Naive thymus-derived CD4-positive, alpha-beta T cell (primary cell): ENCODE measurements at places on chromosomes 3 and 15. TPM values are rescaled to one million over a fixed set of nuclear protein-coding genes. Genes with fewer than 3 reads are reported as not detected.

UBR1 gene
- 18.8 TPM for polyA plus RNA-seq

SYNPR gene
- polyA plus RNA-seq, result not detected

FYCO1 gene
- polyA plus RNA-seq, result 6.5 TPM

CCDC12 gene
- 88.2 TPM for polyA plus RNA-seq

EOMES gene
- polyA plus RNA-seq, result 1.9 TPM

DNA sequence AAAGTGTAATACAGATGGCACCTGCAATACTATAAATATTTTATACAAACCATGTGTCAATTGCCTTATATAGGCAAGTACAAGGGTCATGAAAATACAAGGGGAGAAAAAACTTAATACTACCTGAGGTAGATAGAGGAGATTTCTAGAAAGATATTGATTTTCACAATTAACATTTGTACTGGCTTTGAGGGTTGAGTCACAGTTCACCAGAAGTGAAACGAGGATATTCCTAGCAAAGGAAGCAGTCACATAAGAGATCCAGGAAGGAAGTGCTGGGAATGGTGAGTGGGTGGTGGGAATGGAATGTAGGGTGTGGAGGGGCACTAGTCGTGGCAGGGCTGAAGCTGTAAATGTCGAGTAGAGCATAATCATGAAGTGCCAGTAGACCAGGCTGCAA lies 108.7 kb downstream of the P2RY1 start:
- H3K27ac ChIP-seq, result no peak overlapping the region
- H3K27me3 ChIP-seq, result no peaks in the 10 kb centered on the region
- no peak for DNase-seq

DNA sequence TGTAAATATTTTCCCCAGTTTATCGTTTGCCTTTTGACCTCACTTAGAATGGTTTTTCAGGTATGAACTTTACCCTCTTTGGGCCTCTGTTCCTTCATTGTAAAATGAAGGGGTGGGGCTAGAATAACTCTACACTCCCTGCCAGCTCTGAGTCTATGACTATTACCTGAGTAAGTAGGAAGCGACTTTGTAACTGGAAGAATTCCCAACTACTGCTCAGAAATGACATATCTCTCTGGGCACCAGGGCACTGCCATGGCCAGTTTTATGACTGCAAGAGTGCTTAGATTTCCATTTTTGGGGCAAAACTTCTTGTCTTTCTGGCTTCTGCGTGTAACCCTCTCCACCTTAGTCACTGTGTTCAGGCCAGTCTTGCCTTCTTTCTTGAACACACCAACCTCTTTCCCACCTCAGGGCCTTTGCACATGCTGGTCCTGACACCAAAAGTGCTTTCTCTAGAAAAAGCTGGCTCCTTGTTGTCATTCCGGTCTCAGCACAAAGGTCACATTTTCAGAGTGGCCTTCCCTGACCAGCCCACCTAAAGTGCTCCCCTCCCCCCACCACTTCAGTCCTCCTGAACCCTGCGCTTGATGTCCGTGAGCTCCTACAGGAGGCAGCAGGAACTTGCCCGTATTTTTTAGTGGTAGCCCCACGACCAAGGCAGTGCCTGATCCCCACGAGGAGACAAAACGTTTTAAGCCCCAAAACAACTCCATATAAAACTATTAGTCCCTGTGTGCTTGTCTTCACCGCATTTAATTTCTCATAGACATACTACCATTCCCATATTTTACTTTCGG lies 25.6 kb downstream of the CDCP1 start:
- H3K4me1 ChIP-seq, result peaks cover 17% of the 10 kb centered on the region
- peaks cover 3% of the 10 kb centered on the region for H3K27me3 ChIP-seq
- H3K27ac ChIP-seq, result no peak overlapping the region
- H3K36me3 ChIP-seq, result no peaks in the 10 kb centered on the region
- no peak overlapping the region for H3K4me3 ChIP-seq

GRCh38 chr15:48131324-48131723 lies 10.5 kb downstream of the SLC24A5 start:
- H3K36me3 ChIP-seq, result no peaks in the 10 kb centered on the region
- no peak overlapping the region for H3K4me3 ChIP-seq
- H3K27me3 ChIP-seq, result no peaks in the 10 kb centered on the region
- no peak overlapping the region for H3K27ac ChIP-seq
- DNase-seq, result no peak

GRCh38 chr15:74580538-74581350 lies 34.9 kb upstream of the CLK3 start:
- no peaks in the 10 kb centered on the region for H3K27me3 ChIP-seq
- H3K27ac ChIP-seq, result no peak overlapping the region
- DNase-seq, result no peak
- H3K36me3 ChIP-seq, result peaks cover 82% of the 10 kb centered on the region
- no peaks in the 10 kb centered on the region for H3K4me1 ChIP-seq

- no peaks in the 10 kb centered on the region for H3K4me1 ChIP-seq
- no peak for DNase-seq
Measured at GRCh38 chr15:61527836-61528580, 298.9 kb upstream of the RORA start.

GRCh38 chr15:40344217-40344616 lies 3.5 kb upstream of the CCDC9B start:
- H3K36me3 ChIP-seq, result no peaks in the 10 kb centered on the region
- DNase-seq, result no peak
- no peaks in the 10 kb centered on the region for H3K27me3 ChIP-seq
- no peak overlapping the region for H3K27ac ChIP-seq
- no peak overlapping the region for H3K4me3 ChIP-seq

- H3K4me1 ChIP-seq, result peaks cover 12% of the 10 kb centered on the region
- H3K27ac ChIP-seq, result no peak overlapping the region
- H3K27me3 ChIP-seq, result no peaks in the 10 kb centered on the region
- H3K4me3 ChIP-seq, result peak overlapping the region; percentile 30
- DNase-seq, result no peak
Measured at GRCh38 chr3:15636028-15636709, 34.6 kb downstream of the BTD start.

DNA sequence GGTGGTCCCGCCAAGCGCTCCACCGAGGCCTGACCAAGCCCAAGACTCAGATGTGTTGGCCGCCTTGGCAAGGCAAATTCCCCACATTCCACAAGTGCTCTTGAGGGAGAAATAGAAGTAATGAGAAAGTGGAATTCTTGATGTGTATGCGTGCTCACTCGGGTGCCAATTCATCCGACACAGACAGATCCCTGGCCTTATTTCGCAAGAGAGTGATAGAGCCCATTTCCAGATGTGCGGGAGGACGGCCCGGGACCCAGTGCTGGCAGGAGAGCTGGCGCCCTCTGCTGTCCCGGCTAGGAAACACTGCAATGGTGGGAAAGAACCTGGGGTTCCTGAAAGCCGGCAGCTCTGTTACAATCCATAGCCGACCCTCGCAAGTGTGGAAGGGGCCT lies 76.0 kb downstream of the HMG20A start:
- H3K4me3 ChIP-seq, result no peak overlapping the region
- H3K27ac ChIP-seq, result no peak overlapping the region
- H3K4me1 ChIP-seq, result peaks cover 5% of the 10 kb centered on the region
- no peaks in the 10 kb centered on the region for H3K27me3 ChIP-seq
- peak; percentile 42 for DNase-seq
- H3K36me3 ChIP-seq, result no peaks in the 10 kb centered on the region

DNA sequence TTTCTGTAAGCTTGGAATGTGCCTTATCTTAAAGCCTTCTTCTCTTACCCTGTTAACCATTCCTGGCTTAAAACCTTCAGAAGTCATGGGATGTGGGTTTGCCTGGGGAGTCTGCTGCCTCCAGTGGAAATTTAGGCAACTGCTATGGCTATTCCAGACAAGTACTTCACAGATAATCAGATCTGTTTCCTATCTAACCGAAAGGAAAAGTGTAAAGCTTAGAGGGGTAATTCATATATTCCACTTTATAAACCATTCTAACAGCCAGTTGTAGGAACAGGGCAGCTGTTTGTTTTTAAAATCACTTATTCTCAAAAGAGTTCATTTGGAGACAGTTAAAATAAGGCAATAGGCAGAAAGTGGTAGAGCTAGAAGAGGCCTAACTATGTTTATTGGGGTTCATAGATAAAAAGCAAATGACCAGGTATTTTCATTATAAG lies 219.9 kb downstream of the TCF12 start:
- no peak overlapping the region for H3K4me3 ChIP-seq
- no peak overlapping the region for H3K27ac ChIP-seq
- no peaks in the 10 kb centered on the region for H3K36me3 ChIP-seq
- no peak for DNase-seq
- H3K27me3 ChIP-seq, result no peaks in the 10 kb centered on the region
- no peaks in the 10 kb centered on the region for H3K4me1 ChIP-seq

DNA sequence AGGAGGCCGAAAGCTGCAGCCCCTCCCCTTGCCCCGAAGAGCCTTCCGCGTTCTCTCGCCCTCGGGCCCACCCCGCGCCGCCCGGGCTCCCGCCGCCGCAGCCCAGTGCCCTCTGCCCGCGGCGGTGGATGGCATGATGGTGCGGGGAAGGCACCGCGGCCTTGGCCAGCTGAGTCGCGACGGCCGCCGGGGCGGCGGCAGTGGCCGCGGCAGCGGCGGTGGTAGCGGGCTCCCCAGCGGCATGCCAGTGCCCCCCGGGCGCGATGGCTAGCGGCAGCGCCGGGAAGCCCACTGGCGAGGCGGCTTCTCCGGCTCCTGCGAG lies 1.2 kb downstream of the TLNRD1 start:
- H3K4me1 ChIP-seq, result peaks cover 24% of the 10 kb centered on the region
- DNase-seq, result no peak
- H3K27me3 ChIP-seq, result no peaks in the 10 kb centered on the region
- H3K4me3 ChIP-seq, result peak overlapping the region; percentile 83
- peak overlapping the region; percentile 91 for H3K27ac ChIP-seq

GRCh38 chr3:13210221-13210975 lies 137.2 kb upstream of the IQSEC1 start:
- DNase-seq, result no peak
- no peaks in the 10 kb centered on the region for H3K4me1 ChIP-seq
- no peak overlapping the region for H3K27ac ChIP-seq
- peaks cover 3% of the 10 kb centered on the region for H3K27me3 ChIP-seq

DNA sequence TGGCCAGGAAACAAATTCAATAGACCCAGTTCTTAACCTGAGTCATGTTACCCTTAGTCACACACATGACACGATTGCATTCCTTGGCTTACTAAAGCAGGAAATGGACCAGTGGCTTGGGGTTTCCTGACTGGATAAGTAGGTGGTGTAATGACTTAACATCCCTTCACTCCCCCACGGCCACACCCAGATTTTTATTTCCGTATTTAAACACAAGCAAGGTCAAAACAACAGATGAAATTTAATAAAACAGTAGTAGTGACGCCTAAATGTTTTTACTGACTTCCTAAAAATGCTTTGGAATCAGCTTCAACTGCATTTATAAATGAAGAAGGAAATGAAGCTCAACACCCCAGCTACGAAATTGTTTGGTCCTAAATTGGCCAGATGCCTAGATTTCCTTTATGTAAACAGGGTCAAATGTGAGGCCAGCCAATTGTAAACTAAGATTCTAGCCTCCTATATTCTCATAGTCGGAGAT lies 324.3 kb downstream of the CHST2 start:
- H3K27me3 ChIP-seq, result no peaks in the 10 kb centered on the region
- no peaks in the 10 kb centered on the region for H3K36me3 ChIP-seq
- DNase-seq, result no peak
- no peak overlapping the region for H3K4me3 ChIP-seq

DNA sequence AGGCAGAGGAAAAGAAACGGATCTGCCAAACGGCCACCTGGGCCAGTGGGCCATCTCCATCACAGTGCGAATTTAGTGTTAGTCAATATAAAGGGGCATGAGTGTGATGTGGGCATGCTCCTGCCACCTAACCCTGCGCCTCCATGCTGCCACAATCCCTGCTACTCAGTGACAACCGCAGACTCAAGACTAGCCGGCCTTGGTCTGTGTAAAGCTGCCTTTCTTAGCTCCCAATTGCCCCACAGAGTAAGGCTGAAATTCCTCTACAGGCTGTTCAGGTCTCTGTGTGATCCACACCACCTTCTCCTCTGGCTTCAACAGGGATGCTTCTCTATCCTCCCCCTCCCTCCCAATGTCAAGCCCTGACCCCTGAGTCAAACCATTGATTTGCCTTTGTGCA lies 269.7 kb downstream of the XXYLT1 start:
- no peaks in the 10 kb centered on the region for H3K27me3 ChIP-seq
- no peak overlapping the region for H3K4me3 ChIP-seq
- H3K27ac ChIP-seq, result no peak overlapping the region
- no peak for DNase-seq
